Fibroblast of the aortic adventitia (primary cell): ENCODE measurements at places on chromosomes 2 and 18. TPM values are rescaled to one million over a fixed set of nuclear protein-coding genes. Genes with fewer than 3 reads are reported as not detected.

Gene PLCD4
- 1.2 and 6.4 TPM in 2 replicates for total RNA-seq

Gene MROH2A
- under 0.01 TPM in 1 of 2 replicates, not detected in the other for total RNA-seq

Gene PRSS56
- not detected in 2 replicates for total RNA-seq

Gene TACR1
- 0.09 TPM in 1 of 2 replicates, not detected in the other for total RNA-seq

Gene FTCDNL1
- total RNA-seq: 1.5 TPM in 1 of 2 replicates, not detected in the other

Gene INHA
- 0.18 and 2.0 TPM in 2 replicates for total RNA-seq

Gene SPR
- total RNA-seq: 14.3 and 58.3 TPM in 2 replicates

Gene LAMA1
- 3.5 and 30.1 TPM in 2 replicates for total RNA-seq

Gene FEV
- not detected in 2 replicates for total RNA-seq

Gene CHST9
- not detected in 2 replicates for total RNA-seq

Gene STAT4
- total RNA-seq: 0.54 and 0.98 TPM in 2 replicates

Gene CASP8
- 26.8 and 28.6 TPM in 2 replicates for total RNA-seq

Gene MPP4
- 0.33 and 4.0 TPM in 2 replicates for total RNA-seq

Gene KCNG2
- total RNA-seq: not detected in 2 replicates

Gene FAM228A
- 0.18 and 1.3 TPM in 2 replicates for total RNA-seq
